ENCODE measurements at places on chromosomes 5 and 9.

DNA sequence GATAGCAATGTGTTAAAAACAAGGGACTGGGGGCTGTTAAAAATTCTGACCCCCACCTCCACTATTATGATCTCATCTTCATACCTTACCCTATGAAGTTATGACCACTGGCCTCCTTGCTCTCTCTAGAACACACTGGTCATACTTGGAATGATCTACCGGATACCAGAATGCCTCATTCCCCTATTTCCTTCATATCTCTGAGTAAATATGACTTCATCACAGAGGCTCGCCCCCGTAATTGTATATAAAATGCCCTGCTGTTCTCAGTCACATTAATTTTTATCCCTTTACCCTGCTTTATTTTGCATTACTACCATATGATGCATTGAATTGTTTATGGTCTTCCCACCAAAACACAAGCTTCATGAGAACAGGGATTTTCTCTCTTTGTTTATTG, 29.2 kb downstream of the IZUMO3 start:
- DNase-seq = no peak

GRCh38 chr5:7186818-7187217, 209.1 kb upstream of the ADCY2 start:
- DNase-seq = no peak

- no peak for DNase-seq
These were observed 465.3 kb upstream of the FTMT start for GRCh38 chr5:121386334-121386733.

- peak; percentile 58 for DNase-seq
These were observed 29.2 kb upstream of the TGFBI start for GRCh38 chr5:135999406-136000139.

DNA sequence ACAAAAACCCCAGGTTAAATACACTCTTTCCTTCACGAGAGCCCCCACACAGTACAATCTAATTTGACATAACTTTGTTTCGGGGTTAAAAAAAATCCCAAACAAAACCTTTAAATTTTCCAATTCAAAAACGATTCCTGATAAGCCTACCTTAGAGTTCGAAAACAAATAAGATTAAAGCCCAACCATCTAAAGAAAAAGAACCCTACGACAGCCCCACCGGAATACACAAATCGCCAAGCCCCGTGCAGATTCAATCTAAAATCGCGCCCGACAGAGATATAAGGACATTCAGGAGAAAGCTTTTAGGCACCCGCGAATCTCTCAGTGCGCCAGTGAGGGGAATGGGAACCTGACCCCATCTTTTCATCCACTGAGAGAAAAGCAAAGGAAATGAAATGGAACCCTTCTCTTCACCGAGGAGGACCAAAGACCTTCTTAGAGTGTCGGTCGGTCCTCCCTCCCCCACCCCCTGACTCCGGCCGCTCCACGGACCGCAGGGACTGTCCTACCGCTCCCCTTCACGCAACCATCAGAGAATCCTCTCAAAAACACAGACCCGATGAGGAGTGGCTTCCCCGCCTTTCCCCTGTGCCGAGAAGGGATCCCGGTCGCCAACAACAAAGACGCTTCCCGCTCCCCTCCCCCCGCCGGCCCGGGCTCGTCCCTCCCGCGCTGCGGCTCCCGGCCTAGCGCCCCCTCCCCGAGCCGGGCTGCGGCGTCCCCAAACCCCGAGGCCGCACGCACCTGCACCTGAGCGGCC, 925 bp downstream of the ABHD17B start:
- peak; percentile 39 for DNase-seq

- DNase-seq = no peak
These were observed 180.5 kb upstream of the TUT7 start for GRCh38 chr9:86534572-86535258.

DNA sequence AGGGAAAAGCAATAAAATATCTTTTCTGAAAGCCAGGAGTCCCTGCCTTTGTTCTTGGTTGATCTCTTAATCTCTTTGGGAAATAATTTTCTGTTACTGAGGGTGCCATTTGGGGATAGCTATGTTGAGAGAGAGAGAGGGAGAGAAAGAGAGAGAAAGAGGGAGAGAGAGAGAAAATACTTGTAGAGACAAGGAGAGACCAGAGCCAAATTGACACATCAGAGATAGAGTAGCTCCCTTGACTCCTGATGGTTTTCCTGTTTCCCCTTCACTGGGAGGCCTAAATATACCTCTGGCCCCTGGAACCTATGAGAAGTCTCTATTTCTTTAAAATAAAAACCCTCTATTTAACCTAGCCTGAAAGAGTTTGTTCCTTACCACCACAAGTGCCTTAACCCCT, 14.9 kb downstream of the CMYA5 start:
- no peak for DNase-seq

GRCh38 chr9:133031496-133031911, 707 bp downstream of the GTF3C5 start:
- DNase-seq = no peak

GRCh38 chr5:174355208-174355612, 309.7 kb downstream of the NSG2 start:
- DNase-seq = peak; percentile 79

GRCh38 chr9:81628897-81629296, 60.5 kb downstream of the TLE1 start:
- DNase-seq = no peak

- DNase-seq = peak; percentile 99
These were observed 16.9 kb downstream of the ADAMTSL1 start for GRCh38 chr9:18490641-18491370.
